ENCODE measurements at places on chromosomes 6 and 20.

- DNase-seq: no peak
These were observed 16.6 kb downstream of the DNAAF9 start for GRCh38 chr20:3390759-3391425.

DNA sequence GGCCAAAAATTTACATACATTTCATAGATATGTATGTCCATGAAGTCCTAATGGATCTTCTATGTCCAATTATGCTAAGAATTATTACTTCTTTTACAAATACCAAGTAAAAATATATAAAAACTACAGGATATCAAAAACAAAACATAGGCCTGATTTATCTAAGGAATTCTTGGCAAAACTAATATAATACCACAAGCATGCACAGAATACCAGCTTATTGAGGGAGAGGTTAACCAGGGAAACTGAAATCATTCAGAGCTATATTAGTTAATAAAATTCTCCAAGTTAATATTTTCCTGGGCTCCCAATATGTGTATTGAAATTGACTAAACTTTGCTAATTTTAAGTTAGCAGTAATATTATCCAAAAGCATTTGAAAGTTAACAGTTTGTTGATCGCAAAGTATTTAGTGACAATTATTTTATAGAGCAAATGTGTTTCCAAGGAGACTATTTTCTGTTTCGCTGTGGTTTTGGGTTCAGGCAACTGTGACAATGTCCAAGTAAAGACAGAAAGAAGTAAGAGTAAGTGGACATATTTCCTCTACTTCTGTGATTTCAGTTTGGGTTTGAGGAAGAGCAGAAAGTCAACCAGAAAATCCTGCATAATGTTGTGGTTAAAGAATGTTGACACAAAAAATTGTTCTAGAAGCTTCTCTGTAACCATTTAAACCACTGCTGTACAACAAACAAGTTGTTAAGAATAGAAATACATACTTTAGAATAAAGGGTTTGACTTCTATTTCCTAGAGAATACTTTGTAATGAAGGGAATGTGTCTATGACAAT, 167.4 kb downstream of the COL21A1 start:
- DNase-seq: no peak

GRCh38 chr6:43043310-43043709, 10.3 kb downstream of the CUL7 start:
- DNase-seq: no peak

- DNase-seq: no peak
These were observed 268.1 kb upstream of the SPTLC3 start for GRCh38 chr20:12740647-12741046.

GRCh38 chr6:24378473-24379097, 20.7 kb upstream of the DCDC2 start:
- DNase-seq: no peak

DNA sequence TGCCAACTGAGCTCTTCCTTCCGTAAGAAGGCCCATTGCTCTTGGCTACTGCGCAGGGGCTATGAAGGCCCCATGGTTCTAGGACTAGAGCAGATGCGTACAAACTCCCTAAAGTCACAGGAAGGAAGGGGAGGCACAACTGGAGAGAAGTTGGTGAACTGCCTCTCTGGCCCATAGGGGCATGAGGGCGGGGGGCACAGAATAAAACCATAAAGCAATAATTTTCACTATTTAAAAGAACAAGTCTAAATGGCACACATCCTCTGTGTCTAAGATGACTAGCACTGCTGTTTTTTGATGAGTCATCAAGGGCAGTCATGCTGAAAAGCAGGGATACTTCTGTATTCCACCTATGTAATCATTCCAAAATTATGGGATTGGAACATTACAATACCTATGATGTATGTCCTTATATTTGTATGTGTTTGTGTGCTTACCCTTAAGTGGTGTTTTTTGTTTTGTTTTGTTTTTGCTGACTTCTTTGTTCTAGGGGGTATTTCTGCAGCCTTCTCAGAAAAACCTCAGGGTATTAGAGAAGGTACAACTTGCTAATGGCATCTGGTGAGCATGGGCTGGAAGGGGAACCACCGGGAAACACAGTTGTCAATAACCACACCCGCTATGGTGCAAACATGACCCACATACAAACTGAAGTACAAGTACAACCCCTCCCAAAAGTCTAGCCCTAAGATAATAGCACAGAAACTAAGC, 36.9 kb downstream of the B4GALT5 start:
- DNase-seq: peak; percentile 42

DNA sequence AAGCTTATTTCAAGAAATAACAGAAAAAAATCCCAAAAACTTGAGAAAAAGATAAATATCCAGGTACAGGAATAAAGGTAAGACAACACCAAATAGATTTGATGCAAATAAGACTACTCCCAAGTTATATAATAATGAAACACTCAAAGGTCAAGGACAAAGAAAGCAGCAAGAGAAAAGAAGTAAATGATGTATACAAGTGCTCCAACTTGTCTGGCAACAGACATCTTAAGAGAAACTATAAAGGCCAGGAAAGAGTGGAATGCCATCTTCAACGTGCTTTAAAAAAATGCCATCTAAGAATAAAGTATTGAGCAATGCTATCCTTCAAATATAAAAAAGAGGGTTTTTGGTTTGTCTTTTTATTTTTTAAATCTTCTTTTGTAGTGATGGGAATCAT, 54.2 kb downstream of the REV3L start:
- no peak for DNase-seq

GRCh38 chr6:156585859-156586258, 191.3 kb upstream of the ARID1B start:
- DNase-seq: no peak

DNA sequence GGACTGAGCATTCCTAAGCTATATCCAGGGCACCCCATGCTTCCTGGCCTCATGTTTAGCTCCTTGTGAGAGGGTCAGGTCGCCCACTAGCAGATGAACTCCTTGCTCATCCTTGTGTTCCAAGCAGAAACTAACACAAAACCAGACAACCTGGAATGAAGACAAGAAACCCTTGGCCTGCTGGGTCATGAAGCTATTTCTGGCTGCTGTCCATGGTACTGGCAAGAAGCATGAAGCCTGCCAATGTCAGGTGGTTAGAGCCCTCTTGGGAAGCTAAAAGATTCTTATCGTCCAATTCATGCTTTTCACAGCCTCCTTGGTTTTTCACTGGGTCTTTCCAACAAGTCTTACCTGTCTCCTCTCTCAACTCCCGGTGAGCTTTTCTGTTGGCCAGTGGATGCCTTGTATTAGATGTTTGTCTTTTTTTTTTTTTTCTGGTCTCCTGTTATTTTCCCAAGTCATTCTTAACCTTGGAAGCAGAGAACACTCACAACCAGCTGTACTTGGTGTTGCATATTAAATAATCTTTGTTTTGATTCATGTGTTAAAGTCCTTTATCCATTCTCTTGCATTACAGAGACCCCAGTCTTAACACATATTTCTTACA, 180.3 kb downstream of the ANKRD60 start:
- DNase-seq: no peak

- DNase-seq: no peak
These were observed 18.5 kb upstream of the ERVFRD-1 start for GRCh38 chr6:11129908-11130565.

DNA sequence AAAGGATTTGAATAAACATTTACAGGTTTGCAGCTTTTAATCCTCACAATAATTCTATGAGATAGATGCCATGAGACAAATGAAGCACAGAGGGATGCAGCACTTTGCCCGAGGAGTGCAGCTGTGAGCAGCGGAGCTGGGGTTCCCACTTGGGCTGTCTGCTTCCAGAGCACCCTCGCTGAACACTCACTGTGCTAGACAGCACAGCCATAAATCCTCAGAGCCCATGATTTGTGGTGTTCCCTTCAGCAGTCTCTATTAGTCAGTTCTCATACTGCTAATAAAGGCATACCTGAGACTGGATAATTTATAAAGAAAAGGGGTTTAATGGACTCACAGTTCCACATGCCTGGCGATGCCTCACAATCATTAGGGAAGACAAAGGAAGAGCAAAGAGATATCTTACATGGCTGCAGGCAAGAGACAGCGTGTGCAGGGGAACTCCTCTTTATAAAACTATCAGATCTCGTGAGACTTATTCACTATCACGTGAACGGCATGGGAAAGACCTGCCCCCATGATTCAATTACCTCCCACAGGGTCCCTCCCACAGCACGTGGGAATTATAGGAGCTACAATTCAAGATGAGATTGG, 25.3 kb upstream of the CTAGE9 start:
- no peak for DNase-seq

GRCh38 chr6:23650676-23651075, 475.3 kb upstream of the NRSN1 start:
- no peak for DNase-seq

DNA sequence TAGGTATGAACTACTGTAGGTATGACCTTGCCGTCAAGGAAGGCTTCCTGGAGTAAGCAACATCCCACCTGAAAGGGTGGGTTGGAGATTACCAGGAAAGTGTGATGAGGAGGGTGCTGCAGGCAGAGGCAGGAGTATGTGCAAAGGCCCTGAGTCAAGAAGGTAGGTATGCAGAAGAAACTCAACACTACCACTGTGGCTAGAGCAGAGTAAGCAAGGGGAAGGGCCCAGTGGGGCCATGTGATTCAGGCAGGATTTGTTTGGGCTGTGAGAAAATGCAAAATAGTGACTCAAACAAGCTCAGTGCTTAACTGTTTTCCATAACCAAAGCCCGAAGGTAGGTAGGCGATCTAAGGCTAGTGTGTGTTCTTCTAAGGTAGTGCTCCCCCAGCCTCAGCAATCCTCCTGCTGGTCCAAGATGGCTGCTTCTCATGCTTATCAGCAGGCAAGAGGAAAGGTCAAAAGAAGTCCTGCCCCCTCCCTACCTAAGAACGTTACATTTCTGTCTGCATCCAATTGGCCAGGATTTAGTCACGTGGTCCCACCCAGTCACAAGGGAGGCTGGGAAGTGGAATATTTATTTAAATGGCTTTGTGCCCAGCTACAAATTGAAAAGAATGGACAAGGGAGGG, 36.2 kb upstream of the HMGA1 start:
- no peak for DNase-seq

DNA sequence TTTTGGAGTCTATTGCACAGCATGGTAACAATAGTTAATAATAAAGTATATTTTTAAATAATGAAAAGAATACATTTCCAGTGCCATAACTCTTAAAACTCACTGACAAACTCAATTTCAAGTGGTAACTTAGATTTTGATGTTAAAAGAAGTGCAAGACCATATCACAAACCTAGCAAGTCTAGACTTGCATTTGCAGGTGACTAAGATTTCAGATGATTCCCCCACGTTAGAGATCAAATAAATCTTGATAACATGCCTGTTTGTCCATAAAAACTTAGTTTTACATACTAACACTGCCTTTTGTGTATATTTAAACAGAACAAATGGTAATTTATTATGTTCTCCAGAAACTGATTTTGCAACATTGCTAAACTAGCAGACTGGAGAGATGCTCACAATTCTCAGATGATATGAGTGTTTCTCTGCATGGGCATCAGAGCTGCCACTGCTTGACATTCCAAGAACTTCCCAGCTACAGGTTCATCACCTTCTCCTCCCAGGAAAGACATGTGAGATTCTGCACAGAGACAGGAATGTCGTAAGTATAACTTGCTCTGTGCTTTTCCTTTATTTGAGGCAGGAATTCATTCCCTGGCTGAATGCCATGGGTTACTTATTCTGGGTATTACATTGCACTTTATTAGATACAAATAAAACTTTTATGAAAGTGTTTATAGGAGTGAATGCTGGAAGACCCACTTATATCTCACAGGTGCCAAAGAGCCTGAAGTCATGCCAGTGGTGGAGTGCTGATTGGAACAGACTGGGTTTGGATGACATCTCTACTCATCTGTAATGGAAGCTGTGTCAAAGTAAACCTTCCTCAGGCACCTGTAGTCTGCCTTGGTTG, 160.2 kb upstream of the FOXA2 start:
- no peak for DNase-seq

DNA sequence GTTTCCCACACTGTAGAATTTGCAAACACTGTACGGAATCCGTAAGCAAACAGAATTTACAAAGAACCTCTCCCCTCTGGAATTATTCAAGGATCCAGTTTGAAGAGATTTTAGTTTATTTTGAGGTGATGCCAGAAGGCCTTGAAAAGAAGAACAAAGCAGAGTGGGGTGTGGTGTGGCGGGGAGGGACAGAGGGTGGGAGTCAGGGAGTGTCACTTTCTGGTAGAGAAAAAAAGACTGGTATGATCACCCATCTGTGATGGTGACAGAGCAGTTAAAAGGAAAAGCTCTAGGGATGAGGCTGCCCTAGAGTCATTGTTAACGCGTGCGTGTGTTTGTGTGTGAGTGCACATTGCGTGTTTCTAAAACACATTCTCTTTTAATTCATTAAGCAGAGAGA, 97.0 kb upstream of the F13A1 start:
- DNase-seq: no peak

GRCh38 chr6:109187399-109188114, 92.2 kb downstream of the CEP57L1 start:
- DNase-seq: no peak

- no peak for DNase-seq
These were observed 150.6 kb downstream of the NFATC2 start for GRCh38 chr20:51391926-51392325.

DNA sequence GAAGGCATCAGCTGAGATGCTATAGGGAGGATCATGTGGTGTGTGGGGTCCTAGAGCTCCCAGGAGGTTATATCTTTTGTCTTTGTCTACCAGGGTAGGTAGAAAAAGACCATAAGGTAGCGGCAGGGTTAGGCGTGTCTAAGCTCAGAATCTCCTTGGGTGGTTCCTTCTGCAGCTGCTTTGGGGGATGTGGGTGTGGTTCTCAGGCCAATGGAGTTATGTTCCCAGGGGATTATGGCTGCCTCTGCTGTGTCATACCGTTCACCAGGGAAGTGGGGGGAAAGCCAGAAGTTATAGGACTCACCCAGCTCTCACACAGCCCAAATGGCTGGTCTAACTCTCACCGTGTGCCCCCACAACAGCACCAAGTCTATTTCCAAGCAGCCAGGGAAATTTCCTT, 107.4 kb upstream of the ADGRB3 start:
- DNase-seq: no peak

DNA sequence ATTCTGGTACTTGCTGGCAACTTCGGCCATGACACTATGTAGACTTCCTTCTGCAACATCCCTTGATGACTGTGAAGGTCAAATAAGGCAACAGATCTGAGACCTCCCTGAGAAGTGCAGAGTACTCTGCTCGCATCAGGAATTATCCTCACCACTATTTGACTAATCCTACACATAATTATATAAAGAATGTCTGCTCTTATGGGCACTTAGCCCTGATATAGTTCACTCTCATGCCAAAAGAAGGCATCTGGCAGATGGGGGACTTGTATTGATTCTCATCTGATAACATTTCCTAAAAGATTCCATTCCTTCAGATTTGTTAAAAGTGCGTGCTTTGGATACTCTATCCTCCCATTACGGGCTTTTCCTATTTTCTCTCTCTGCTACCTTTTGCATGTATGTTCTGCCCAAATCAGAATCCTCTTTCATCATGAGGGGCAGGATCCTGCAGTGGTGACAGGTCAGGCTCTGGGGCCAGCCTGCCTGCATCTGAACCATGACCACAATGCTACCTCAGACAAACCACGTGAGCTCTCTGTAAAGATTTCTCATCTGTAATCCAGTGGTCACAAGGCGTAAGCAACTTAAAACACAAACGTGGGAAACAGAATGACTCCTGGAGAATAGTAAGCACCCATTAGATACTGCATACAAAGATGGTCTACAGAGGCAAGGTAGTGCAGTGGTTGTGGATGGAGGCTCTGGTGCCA, 134.0 kb downstream of the GJA10 start:
- DNase-seq: no peak

- DNase-seq: no peak
These were observed at the start of gene TULP1 for GRCh38 chr6:35512740-35513139. TSS of gene TULP1 (minus strand) at chr6:35512896. CDS start at chr6:35512858, 38 bp downstream.

GRCh38 chr6:113960795-113961194, 10.2 kb downstream of the HDAC2 start:
- DNase-seq: no peak

GRCh38 chr6:64539917-64540316, 904.3 kb downstream of the PHF3 start:
- DNase-seq: no peak
